BJ (cell line): ENCODE measurements at places on chromosomes 2 and 18.
A peak's percentile ranks its signal among the peaks of the same experiment; 100 is the strongest.

GRCh38 chr2:220455351-220455990 lies 828.0 kb downstream of the SLC4A3 start:
- DNase-seq: peak; percentile 66

- DNase-seq: no peak
Measured at GRCh38 chr2:134976074-134976702, 57.6 kb downstream of the CCNT2 start.

- no peak for DNase-seq
Measured at GRCh38 chr2:129744649-129745048, 234.8 kb upstream of the RAB6C start.

DNA sequence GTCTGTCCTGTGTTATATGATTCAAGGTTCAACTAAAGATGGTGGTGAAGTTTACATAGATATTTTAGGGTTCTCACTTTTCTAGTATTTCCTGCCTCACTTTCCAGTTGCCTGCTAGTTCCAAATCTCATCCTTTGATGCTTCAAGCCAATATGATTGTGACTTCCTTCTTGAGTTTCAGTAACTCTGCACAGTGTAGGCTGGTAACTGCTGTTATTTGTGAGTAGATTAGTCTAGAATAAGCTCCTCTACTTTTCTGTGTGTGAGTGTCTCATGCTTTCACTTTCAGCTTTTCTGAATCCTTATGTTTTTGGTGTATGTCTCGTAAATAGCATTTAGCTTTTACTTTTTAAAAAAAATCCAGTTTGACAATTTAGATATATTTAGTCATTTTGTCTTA lies 42.6 kb downstream of the GALNT1 start:
- no peak for DNase-seq
